OCI-M1 (cell line): ENCODE measurements at places on chromosomes 7 and 10.

DNA sequence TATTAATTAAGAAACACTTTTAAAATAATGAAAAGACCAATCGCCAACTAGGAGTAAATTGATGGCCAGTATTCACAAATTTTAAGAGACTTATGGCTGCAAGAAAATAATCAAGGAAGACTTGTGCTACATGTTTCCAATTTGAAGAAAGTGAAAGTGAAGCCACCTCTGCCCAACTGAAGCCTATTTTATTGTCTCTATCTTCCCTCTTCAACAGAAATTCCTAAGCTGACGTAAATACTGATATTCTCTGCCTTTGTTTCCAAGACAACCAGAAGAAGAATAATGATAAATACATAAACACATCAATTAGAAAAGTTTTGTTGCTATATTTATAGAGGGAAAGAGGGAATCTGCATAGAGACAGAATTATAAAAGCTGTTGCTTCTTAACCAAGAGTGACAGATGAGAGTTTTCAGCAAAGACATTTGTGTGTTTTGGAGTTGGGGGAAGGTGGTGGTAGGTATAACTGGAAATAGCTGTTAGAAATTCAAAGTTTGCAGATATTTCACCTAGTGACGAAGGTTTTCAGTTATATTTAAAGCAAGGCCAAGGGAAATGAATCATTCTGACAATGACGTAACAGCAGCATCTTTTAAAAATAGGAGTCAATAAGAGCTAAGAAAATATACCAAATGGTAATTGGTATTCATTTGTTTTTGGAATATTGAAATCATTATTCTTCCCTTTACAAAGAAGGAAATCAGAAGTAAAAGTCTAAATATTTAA, 576.6 kb upstream of the SORCS1 start:
- peak; percentile 69 for DNase-seq

DNA sequence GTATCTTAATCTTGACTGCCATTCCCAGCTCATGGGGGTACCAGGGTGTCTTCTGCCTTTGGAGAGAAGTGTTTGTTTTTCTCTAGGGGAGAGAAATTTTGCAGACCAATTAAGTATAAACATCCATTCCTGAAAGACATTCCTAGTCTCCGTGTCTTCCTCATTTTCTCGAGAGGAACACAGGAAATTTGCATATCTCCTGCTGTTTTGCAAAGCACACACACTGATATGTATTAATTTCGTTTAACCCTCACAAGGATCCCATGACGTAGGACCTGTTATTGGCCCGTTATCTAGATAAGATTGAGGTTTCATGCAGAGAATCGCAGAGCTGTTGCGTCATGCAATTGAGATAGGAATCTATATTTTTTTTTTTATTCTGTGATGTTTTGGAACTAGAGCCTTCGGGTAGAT, 944 bp downstream of the RHBDD2 start:
- peak; percentile 77 for DNase-seq

GRCh38 chr7:113548137-113548536, 370.7 kb downstream of the PPP1R3A start:
- DNase-seq, result no peak

DNA sequence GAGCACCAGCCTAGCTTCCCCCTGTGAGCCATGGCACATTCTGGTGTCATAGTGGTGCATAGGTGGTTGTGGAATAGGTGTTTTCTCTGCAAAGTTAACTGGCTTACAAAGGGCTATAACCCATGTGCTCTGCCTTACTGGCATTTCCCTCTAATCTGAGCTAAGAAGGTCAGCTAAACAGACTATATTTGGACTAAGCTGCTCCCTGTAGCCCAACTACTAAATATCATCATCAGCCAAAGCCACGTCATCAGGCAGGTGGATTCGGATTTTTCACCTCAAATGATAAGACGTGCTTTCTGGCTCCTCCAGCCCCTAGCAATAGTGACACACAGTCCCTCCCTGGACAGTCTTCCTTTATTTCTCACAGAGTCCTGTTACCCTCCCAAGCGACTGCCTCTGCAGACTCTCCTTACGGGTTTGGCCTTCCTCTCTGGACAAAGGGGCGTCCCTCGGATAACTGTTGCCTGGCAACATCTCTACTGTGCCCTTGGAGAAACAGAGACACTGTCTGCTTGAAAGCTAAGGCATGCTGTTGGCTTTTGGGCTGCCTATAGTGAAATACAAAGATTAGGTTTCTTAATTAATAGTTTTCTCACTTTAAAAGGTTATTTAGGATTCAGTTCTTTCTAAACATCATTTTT, 9.1 kb downstream of the SLC13A4 start:
- DNase-seq, result no peak

DNA sequence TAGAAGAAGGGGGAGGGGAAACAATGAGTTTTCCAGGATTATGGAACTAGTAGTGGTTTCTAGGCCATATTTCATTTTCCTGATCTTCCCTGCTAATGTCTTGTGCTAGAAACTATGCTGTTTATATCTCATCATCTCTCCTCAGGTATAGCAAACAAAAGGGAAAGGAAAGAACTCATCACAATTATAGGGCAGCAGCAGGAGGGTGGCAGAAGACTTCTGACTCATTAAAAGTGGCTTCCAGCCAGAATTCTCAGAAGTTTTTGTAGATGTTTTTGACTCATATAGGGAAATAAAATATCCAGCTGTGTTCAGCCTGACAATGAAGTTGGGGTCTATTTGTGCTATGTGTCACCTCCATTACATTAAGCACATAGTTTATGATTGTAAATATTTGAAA, 6.5 kb downstream of the AHR start:
- DNase-seq, result peak; percentile 44

GRCh38 chr7:6158424-6159096, 113.9 kb downstream of the CYTH3 start:
- DNase-seq, result no peak

GRCh38 chr10:48907730-48908129, 31.9 kb downstream of the LRRC18 start:
- no peak for DNase-seq

- DNase-seq, result no peak
These were observed 77.8 kb upstream of the PPIF start for GRCh38 chr10:79269443-79269842.

DNA sequence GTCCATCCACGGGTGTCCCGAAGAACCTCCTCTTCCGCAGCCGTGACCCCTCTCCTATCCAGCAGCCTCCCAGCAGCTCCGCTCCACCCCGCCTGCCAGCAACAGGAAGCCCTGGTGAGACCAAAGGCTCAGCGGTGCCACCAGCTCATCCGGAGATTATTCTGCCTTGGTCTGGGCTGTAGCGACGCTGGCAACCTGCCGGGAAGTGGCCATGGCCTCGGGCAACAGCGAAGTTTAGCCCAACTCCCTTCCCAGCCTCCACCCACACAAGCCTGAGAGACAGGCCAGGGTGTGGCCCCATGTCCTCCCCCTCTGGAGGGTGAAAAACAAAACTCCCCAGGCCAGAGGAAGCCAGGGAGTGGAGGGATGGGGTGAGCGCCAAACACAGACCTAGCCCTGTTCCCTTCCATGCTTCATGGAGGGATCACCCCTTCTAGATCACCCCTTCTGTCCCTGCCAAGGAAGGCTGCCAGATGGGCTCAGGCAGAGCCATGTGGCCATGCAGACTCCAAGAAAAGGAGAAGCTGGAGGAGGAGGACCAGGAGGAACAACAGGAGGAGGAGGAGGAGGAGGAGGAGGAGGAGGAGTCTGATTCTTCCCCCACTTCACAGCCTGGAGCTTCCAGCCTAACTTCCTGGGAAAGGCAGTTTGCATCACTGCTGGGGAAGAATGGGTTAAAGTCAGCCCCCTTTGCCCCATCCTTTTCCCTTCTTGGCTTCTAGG, 918 bp downstream of the CALHM2 start:
- DNase-seq, result peak; percentile 58

DNA sequence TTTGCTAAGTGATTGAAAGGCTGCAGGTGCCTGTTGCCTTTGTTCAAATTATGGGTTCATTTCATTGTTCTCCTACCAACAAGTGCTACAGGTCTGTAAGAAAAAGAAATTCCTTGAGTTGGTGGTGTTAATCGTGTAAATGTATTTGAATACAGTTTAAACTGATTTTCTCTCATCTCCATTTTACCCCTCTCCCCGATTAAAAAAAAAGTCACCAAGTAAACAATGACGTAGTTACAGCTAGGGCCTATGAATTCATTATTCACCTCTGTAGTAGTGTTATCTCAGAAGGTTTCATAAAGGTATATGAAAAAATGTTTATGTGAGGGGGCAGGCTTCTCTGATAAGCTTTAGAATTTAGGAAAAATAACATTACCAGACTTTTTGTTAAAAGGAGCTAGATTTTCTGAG, 1.1 kb downstream of the REEP3 start:
- peak; percentile 74 for DNase-seq

- DNase-seq, result peak; percentile 72
These were observed 83.6 kb downstream of the CD36 start for GRCh38 chr7:80721883-80722615.

- DNase-seq, result no peak
These were observed 246.6 kb downstream of the ARHGAP21 start for GRCh38 chr10:24476913-24477701.

- DNase-seq, result no peak
These were observed 134.4 kb upstream of the DLX6 start for GRCh38 chr7:96870934-96871333.

- DNase-seq, result no peak
These were observed 169.2 kb downstream of the HGF start for GRCh38 chr7:81600608-81601007.

DNA sequence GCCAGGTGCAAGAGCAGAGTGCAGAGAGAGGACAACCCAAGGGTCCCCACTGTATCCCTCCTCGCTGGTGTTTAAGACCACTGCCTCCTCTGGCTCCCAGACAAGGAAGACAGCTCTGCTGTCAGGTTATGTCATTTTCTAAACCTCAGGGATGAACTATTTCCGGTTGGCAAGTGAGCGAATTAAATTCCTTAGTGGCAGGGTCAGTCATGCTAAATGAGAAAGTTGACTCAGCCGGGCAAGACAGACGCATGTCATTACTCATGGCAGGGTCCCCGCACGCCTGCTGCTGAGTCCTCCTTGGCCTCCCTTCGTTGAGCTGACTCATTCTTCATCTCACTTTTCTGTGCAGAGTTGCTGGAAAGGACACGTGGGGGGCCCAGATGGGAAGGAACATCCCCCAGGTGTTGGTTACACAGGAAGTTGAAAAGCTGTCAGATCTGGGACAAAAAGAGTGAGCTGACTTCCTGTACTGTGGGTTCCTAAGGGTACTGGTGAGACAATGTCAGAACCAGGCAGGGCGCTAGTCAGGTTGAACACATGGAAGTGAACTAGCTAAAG, 47.1 kb upstream of the UCN3 start:
- DNase-seq, result no peak

GRCh38 chr10:121418126-121418777, 180.0 kb downstream of the FGFR2 start:
- DNase-seq, result peak; percentile 27

DNA sequence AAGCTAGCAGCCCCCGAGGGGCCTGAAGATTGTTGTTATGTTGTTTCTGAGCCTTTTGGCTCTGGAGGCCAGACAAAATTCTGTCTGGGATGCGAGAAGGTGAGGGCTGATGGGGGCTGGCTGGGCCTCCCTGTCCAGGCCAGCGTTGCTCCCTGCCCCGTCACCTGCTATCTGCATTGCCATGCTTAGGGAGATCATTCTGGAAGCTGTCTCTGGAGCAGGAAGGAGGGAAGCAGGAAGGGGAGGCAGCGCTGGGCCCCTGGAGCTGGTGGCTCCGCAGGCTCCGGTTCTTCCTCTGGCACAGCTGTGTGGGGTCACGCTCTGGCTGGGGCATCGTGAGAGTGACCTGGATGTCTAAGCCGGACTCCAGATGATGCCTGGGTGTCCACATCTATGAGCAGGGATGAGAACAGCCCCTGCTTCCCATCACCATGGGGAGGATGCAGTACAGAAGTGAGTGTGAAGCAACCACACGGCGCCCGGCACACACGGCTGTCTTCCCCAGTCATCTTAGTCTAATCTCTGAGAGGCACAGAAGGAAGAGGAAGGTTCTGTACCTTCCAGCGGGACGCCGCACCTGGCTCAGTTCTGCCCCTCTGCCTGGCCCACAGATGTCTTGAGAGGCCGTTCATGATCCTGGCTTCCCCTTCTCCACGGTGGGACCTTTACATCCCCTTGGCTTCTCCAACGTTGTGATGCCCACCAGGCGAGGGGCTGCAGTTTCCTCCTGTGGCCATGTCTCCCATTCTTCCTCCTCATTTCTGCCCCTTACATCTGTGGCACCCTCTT, 11.9 kb upstream of the NPS start:
- no peak for DNase-seq

- no peak for DNase-seq
These were observed 116.6 kb downstream of the EGFR start for GRCh38 chr7:55135462-55135861.

DNA sequence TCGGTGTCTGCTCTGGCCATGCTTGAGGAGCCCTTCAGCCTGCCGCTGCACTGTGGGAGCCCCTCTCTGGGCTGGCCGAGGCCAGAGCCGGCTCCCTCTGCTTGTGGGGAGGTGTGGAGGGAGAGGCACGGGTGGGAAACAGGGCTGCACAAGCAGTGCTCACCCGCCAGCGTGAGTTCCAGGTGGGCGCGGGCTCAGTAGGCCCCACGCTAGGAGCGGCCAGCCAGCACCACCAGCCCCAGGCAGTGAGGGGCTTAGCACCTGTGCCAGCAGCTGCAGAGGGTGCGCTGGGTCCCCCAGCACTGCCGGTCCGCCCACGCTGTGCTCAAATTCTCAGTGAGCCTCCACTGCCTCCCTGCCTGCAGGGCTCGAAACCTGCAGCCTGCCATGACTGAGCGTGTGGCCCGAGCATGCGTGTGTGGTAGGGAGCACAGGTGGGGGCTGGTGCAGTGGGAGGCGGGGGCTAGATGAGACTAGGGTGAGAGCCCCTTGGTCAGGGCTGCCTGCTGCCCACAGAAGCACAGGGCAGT, 223.0 kb downstream of the ZNF248 start:
- no peak for DNase-seq

GRCh38 chr7:92631067-92631849, 41.1 kb upstream of the FAM133B start:
- DNase-seq, result no peak

DNA sequence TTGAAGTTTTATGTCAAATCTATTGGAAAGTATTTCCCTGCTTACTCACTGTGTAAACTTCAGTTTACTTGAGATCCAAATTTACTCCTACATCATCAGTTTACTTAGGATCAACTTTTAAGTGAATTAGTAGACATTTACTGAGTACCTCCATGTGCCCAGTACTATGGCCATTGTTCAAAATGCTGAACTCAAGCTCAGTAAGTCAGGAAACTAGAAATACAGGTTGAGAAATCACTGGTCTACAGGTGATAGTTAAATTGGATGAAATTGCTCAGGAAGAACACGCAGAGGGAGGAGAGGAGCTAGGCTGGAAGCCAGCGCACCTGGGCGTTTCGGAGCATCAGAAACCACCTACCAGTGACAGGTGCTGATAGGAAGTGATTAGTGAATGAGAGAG, 25.5 kb upstream of the EBLN1 start:
- DNase-seq, result no peak
